ENCODE measurements at places on chromosomes 1 and 21.

DNA sequence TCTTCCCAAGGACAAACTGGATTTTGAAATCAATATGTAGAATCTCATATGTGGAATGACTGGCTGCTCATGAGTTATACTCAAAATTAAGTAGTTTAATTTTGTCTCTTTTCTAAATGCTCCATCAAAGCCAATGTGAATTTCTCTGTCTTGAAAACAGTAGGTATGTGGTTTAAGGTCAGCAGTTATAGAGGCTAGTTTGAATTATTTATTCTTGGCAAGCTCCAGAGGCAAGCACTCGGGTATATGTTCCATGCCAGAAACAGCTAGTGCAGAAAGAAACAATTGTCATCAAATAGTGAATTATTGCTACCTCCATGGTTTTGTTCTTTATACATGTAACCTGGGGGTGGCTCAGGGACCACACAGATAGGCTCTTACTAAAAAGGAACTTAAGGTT lies 63.5 kb downstream of the LRIG2 start:
- no peak for DNase-seq

DNA sequence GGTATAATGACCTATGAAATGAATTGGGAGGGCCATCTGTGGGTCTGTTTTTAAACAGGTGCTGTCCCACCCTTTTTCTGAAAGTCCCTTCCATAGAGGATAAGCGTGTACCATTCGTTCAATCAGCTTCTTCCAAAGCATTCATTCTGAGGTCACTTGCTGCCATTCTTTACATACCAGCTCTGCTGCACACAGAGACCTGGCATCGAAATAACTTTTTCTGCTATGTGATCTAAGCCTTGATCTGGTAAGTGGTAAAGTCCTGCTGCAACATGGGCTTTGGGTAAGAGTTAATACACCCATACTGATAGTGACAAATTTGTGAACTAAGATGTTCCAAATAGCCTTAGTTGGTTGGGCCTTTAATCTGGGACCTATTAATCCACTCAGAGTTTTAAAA lies 38.9 kb downstream of the DR1 start:
- DNase-seq: no peak

GRCh38 chr1:92411511-92411910 lies 75.2 kb downstream of the GFI1 start:
- DNase-seq: no peak

DNA sequence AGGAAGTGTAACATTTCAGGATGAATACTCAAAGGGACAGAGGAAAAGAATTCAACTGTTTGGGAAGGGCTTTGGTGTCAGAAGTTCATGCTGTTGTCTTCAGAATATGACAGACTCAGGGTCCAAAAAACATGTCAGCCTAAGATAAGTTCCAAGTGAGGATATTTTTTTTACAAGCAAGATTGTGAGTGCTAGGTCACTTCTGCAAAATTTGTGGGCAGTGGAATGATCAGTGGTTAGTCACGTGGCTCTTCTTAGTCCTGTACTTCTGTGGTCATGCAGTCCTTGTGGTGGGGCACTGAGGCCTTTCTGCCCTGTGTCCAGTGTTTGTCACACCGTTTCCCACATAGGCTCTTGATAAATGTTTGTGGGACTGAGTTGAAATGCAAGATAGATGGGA lies 5.2 kb downstream of the RGL1 start:
- no peak for DNase-seq

GRCh38 chr21:42044871-42045495 lies 26.1 kb upstream of the UMODL1 start:
- DNase-seq: no peak

DNA sequence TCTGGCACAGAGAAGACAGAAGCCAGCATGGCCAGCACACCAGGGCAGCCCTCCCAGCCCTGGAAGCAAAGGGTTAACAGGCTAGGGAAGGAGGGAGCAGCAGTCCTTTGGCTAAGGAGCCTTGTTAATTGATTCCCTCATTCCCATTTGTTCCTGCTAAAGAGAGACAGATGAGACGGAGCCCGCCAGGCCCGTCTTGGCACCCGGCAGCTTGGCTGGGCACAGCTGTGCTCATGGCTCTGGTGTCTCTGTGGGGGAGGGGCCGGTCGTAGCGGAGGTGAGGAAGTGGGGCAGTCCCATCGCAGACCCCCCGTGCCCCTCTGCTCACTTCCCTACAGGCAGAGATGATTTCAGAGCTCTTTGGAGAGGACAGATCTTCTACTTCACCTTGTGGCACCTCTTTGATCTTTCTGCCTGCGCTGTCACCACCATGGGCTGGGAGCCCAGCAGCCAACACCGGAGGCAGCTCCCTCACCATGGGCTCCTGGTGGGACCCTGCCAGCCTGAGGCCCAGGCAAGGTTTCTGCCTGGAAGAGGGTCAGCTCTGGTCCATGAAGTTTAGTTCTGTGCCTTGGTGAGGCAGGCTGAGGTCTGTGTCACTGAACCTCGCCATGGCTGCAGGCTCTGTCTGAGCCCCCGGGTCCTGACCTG lies 38.0 kb downstream of the FOXO6 start:
- DNase-seq: no peak

DNA sequence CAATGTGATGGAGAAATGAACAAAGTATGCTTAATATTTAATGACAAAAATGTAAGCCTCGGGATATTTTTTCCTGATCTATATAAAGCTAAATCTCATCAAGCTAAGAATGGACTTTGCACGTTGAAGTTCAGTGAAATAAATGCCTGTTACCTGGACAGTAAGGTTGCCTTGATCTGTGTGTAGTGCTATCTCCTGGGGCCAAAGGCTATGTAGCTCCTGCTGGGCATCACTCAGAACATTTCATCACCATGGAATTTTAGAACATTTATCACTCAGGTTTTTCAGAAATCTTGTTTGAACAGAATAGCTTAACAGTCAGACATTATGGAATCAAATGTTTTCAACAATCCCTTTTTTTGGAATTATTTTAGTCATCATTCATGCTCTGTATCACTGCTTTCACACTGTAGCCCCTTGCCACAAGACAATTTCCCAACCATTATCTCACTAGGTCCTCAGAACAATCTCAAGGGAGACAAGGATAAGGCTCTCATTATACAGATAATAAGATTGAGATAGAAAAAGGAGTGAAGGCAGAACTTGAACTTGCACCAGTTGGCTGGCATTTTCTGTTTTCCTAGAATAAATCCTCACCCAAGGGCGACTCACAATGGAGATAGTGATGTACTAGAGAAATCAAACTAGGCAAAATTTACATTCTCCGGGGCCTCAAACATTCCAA lies 3.7 kb downstream of the OR10J1 start:
- no peak for DNase-seq

DNA sequence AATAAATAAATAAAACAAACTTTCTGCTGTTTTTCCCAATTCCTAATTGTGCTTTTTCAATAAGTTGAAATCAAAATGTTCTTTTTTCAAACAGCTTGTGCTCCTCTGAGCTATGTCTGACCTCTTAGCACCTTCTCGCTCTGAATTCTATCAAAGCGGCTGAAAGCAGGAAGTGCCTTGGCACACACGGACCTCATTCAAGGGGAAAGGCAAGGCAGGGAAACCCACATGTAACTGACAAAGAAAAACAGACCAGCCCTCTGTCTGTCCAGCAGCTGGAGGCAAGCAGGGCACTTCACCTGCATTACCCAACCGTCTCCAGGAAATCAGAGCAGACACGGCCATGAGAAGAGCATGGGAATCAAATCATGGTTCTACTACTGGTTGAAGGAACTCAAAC lies 56.7 kb downstream of the PLPP3 start:
- no peak for DNase-seq

DNA sequence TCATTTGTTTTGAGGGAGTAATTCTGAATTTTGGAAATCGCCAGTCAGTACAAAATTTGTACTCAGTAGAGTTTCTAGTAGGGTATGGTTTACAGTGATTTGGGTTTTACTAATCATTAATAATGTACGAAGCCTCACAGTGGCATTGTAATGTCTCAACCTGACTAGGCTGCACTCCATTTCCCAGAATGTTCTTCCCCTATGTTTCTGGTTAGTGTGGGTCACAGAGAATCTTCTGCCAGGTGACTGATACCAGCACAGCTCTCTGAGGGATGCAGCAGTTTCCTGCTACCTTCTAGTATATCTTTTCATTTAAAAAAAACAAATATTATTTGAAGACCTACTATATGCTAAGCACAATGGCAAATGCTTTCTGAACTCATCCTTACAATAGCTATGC lies 112.9 kb downstream of the PTPN14 start:
- no peak for DNase-seq

DNA sequence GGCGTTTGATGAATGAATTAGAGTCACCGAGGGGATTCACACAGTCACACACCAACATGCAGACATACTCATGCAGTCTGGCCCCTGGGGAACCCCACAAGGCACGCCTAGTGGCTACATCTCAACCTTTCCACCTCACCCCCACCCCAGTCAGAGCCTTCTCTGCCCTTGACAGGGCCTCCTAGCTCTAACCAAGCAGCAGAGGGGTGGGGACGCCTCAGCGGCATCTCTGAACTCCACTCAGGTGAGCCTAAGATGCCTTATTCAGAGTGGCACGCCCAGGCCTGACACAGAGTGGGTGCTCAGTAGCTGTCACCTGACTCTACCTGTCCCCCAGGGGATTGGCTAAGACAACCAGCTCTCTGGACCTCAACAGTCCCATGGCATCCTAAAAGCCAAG lies 3.7 kb upstream of the SDC3 start:
- DNase-seq: no peak

DNA sequence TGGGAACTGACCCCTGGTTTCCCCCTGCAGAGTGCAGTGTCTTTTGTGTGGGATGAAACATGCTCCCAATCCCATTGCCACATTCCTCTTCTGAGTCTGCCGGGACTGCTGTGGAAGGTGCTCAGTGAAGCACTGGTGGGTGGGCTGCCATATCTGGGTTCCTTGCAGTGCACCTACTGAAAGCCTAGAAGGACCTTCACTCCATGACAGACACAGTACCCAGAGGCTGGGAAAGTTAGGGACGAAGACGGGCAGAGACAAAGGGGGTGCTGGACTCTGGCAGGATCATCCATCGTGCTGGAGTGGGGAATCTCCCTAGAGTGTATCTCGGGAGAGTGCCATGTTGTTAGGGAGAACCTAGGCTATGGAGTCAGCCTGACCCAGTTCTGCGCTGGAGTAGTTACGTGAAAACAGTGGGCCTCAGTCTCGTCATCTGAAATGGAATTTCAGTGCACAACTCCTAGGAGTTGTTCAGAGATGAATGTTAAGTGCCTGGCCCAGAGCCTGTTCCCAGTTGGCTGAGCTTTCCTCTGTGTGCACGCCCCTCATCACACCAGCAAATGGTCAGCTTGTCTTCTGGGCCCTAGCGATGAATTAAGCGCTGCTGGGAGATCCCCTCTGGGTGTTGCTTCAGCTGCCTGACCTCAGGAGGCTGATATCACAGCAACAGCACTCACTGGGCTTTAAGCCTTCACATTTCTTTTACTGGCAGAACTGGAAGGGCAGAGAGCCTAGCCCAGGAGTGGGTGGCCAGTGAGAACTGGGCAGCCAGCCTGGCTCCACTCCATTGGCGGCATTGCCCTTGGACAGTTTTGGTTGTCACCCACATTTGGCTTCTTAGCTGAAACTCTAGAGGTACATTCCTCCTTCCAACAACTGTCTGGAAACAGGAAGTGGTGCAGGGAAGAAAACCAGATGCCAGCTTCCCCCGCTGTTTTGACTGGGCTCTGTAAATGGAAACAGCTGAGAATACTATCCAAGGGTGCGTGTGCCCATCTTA lies 479.8 kb upstream of the VAMP3 start:
- no peak for DNase-seq

DNA sequence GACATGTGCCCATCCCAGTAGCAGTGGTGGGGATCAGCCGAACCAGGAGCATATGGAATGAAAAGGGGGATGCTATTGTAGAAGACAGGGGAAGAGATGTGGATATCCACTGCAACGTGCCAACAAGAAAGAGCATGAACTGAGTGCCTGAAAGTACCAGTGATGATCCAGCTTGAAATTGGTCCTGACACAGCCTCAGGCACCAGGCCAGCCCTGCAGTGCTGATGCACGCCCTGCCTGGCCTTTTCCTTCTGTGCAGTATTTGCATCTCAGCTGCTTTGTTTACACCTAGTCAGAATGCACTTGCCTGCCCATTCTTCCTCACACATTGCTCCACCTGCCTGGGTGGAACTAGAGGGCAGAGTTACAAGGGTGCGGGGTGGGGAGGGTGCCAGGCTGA lies 50.3 kb upstream of the ARTN start:
- DNase-seq: no peak

DNA sequence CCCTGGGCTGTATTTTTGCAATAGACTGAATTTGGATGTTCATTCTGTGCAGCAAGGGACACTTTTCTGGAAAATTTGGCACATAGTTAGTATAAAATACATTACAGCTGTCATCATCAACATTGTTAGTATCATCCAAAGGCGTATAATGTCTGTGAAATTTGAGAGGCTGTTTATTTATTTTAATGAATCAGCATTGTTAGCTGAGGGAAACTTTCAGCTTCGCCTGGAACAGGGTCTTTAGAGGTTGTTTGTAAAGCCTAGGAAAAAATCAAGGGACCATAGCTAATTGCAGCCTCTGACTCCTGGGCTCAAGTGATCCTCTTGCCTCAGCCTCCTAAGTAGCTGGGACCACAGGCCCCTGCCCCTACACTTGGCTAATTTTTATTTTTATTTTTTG lies 106.8 kb upstream of the USP24 start:
- peak; percentile 66 for DNase-seq

DNA sequence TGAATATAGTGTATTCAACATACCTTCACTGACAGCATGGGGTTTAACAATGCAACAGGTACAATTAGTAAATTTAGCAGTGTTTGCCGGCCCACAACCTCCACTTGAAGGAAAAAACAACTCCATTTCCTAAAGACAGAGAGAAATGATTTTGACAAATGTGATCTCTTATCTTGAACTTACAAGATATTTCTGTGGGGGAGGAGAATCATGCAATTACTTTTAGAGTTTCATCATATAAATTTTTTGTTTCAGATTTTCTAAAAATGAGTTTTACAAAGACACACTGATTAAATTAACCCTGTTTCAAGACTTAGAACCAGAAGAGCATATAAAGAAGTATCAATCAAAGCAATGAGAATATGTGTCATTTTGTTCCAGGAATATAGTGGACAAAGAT lies 80.3 kb downstream of the NME7 start:
- no peak for DNase-seq

- no peak for DNase-seq
Measured at GRCh38 chr1:162500805-162501204, 3.2 kb downstream of the UHMK1 start.

DNA sequence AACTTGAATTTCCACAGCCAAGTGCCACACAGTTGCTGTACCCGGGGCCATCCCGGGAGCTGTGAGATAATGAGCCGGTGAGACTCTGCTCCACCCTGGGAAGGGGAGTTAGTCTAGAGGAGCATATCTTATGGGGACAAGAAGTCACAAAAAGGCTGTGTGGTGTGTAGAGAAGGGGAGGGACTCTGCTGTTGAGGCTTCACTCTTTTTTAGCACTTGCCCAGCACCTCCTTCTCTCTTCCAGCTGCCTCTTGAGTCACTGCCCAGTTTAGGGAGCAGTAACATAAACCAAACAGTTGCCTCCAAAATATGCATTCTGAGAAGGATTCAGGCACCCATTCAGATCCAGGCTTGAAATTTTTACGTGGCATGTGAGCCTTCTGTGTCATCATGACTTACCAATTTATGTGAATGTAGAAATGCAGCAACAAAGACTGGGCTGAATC lies 744 bp upstream of the WDR26 start:
- no peak for DNase-seq
